ENCODE measurements at places on chromosomes 6 and 20. TPM values are rescaled to one million over a fixed set of nuclear protein-coding genes. Genes with fewer than 3 reads are reported as not detected.

Gene PGC
- total RNA-seq = not detected

Gene PRDM13
- not detected for total RNA-seq

Gene SCUBE3
- total RNA-seq = 0.15 TPM

Gene CLDN20
- total RNA-seq = not detected

Gene FOXS1
- total RNA-seq = not detected

Gene SLC22A7
- not detected for total RNA-seq

Gene HLA-DQA2
- not detected for total RNA-seq

Gene TAGAP
- total RNA-seq = 0.07 TPM

Gene MYCT1
- 122 TPM for total RNA-seq

Gene EPPIN
- total RNA-seq = not detected

Gene OR2H2
- not detected for total RNA-seq

Gene VWA7
- 1.6 TPM for total RNA-seq

Gene TMEM244
- total RNA-seq = not detected

Measured in mammary microvascular endothelial cell (primary cell).